ENCODE measurements at places on chromosomes 7 and 10.

DNA sequence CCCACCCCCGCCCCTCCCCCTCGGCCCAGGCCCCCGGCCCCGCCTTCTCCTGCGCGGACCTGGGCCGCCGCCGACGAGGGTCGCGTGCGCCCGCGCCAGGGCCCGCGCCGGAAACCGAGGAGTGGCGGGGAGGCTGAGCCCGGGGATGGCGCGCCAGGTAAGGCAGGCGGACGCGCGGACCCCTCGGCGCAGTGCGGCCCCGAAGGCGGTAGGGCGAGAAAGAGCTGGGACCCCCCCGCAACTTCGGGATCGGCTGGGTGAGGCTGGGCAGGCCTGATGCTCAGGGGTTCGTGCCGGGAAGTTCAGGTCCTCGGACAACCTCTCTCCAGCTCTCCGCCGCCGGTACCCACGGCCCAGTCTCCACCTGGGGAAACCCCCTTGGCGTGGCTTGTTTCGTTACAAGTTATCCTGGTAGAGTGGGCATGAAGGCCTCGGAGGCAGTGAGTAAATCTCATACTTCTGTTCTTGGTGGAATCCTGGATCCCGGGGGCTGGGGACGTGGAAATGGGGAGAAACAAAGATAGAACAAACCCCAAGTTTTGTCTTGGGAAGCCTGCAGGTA lies 58.4 kb downstream of the ZNF467 start:
- no peak for DNase-seq

DNA sequence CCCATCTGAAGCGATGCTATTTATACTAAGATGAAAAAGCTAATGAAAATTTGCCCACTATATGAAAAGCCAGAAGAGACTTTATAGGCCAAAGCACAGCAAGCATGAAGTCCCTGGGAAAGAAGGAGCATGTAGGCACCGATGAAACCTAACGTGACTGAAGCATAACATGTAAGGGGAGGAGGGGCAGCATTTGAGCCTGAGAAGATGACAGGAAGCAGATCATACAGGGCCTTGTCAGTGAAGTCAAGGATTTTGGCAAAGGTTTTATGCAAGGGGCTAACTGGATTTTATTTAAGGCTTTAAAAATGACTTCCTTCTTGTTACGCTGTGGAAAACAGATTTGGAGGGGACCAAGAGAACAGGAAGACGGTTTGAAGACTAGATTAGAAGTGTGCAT lies 744.0 kb downstream of the PHTF2 start:
- DNase-seq, result no peak

DNA sequence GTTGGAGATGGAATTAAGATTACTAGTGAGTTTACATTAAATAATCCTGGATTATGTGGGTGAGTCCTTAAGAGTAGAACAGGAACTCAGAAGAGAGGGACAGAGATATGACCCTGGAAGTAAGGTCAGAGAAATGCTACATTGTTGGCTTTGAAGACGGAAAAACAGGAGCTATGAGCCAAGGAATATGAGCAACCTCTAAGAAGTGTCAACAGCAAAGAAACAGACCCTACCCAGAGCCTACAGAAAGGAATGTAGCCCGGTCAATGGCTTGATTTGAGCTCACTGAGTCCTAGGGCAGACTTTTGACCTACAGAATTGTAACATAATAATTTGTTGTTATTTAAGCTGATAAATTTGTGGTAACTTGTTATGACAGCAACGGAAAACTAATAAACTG lies 304.9 kb downstream of the IPMK start:
- no peak for DNase-seq

DNA sequence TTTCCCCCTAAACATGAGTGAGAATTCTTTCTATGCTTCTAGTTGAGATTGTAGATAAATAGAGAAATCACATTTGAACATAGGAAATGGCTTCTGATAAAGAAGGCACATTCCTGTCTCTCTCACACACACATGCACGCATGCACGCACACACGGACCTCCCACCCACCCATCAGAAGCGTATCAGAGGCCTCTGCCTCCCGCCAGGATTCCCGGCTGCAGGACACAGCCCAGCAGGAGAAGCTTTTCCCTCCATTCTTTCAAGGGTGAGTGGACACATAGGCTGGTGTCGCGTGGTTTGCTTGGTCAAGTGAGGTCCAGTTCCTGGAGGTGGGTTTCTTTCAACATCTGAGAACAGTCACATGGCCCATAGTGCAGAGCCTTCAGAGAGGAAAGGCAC lies 34.2 kb downstream of the KLF6 start:
- DNase-seq, result no peak

DNA sequence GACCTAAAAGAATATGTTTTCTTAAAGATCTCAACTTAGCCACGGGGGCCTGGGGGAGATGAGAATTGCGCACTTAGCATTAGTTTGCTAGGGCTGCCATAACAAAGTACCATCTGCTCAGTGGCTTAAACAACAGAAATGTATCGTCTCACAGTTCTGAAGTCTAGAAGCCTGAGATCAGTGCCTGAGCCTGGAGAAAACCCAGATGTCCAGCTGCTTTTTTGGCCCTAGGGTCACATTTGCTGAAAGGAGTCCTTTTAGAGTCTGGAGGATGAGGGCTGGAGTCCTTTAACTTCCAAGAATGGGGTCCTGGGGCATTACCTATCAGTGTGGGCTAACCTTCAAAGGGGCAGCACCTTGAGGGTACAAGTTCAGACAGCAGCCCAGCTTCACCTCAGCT lies 48.2 kb downstream of the SMURF1 start:
- no peak for DNase-seq

GRCh38 chr10:21090609-21091082 lies 193.5 kb upstream of the NEBL start:
- DNase-seq, result no peak

DNA sequence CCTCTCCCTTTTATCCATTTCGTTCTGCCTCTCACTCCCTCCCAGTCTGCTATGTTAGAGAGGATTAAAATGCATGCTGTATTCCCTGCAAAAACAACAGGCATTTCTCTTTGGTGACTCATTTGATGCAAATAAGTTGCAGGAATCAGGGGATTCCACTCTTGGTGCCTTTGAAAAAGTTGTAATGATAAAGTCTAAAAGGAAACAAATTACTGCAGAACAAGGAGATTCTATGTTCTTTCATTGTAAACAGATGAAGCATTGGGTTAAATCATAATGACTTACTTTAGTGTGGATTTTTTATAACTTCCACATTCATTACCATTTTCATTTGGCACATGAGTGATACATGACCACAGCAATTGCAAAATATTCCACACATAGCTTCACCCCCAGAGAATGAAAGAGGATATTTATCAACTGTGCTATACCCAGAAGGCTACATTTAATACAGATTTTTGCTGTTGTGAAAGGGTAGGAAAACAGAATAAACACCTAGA lies 33.4 kb upstream of the ABLIM1 start:
- DNase-seq, result no peak
